ENCODE measurements at places on chromosomes 6 and 20.
A peak's percentile ranks its signal among the peaks of the same experiment; 100 is the strongest.

DNA sequence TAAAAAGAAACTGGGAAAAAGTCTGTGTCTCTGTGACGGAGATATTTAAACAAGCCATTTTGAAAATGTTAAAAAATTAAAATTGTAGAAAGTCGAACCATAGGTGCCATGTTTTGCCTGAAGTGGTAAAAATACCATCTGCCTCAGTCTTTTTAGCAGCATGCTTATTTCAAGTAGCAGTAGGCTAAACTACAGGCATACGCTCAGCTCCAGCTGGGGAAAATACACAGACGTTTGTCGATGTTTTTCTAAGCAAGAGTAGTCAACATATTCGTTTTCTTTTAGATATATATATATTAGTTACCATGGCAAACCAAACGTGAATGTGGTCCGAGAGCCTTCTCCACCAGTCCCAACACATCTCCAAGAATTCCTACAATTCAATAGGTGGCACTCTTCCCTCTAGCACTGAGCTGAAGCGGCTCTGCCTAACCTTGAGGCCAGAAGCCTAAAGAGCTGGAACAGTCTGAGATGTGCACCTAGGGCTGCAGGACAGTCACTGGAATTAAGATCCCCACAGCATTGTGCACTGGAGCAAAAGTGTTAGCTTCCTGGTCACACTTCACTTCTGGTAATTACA lies 70.2 kb upstream of the BEND3 start:
- DNase-seq: peak; percentile 3

- no peak for DNase-seq
These were observed 16.8 kb downstream of the LINC00237 start for GRCh38 chr20:21089391-21089790.

DNA sequence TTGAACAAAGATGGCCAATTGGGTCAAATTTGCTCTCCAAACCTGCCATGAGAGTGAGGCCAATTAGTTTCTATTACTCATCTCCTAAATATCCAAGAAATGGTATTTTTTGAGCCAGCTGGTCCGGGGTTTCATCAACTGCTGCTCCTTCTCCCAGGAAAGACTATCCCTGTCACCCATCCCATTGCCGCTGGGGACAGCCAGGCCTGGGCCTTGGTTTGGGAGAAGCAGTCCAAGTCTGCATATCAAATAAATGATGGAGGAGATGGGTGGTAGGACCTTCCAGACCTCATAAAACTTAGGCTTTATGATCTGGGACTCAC lies 46.7 kb upstream of the TTPAL start:
- peak; percentile 16 for DNase-seq

GRCh38 chr6:162363757-162364156 lies 363.8 kb downstream of the PRKN start:
- peak; percentile 18 for DNase-seq
